ENCODE measurements at places on chromosomes 2 and 18.
A peak's percentile ranks its signal among the peaks of the same experiment; 100 is the strongest.

- no peak for DNase-seq
These were observed 54.6 kb upstream of the TNP1 start for GRCh38 chr2:216914491-216914890.

DNA sequence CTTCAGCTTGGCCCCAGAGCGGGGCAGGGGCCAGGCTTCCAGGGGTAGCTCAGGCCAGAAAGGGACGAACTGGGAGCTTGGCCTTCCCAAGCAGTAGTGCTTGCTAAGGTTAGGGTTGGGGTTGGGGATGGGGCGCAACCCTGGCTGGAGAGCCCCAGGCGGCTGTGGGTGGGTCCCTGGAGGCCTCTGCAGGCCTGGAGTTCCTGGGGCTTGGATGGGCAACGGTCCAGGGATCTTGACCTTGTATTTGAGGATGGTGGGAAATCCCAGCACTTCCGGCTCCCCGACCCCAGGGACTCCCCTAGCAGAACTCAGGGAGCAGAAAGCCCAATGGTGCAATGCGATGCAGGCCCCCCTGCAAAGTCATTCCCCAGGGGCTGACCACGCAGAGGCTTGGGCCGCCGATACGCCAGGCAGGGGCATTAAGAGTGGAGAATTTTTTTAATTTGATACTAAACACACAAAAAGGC lies 12.6 kb upstream of the MLPH start:
- DNase-seq, result no peak

GRCh38 chr18:12882453-12883371 lies 1.3 kb downstream of the PTPN2 start:
- DNase-seq, result no peak

DNA sequence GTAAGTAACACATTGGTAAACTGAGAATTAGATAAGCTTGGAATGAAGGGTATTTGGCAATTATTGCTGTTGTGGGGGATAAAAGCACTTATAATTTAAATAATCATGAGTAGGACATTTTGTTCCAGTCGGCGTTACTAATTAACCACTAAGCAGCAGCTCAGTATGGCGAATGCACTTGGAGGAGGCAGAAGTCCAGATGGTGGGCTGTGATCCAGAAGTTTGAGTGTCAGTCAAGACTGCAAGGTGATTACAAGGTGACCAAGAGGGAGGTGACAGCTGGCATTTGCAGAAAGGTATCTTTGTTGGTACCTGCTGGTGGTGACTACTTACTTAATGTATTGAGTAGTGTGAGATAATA lies 643.6 kb upstream of the FAM98A start:
- DNase-seq, result no peak

- no peak for DNase-seq
These were observed 50.5 kb downstream of the KCNE4 start for GRCh38 chr2:223102450-223102849.

- DNase-seq, result no peak
These were observed 244.8 kb downstream of the XIRP2 start for GRCh38 chr2:167132906-167133555.

DNA sequence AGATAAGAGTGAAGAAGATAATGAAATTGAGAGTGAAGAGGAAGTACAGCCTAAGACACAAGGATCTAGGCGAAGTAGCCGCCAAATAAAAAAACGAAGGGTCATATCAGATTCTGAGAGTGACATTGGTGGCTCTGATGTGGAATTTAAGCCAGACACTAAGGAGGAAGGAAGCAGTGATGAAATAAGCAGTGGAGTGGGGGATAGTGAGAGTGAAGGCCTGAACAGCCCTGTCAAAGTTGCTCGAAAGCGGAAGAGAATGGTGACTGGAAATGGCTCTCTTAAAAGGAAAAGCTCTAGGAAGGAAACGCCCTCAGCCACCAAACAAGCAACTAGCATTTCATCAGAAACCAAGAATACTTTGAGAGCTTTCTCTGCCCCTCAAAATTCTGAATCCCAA lies 15.7 kb downstream of the MSH6 start:
- no peak for DNase-seq

GRCh38 chr2:5985536-5986385 lies 293.6 kb downstream of the SOX11 start:
- no peak for DNase-seq

DNA sequence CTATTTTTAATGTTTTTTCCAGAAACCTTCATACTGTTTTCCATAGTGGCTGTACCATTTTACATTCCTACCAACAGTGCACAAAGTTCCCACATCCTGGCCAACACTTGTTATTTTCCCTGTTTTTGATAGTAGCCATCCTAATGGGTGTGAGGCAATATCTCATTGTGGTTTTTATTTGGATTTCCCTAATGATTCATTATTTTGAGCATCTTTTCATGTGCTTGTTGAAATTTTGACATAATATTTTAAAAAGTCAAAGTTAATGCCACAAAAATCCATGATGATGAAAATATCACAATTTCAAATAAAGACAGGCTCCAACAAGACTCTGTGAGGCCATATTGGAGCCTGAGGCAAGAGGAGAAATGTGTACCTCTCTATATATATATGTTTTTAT lies 50.2 kb downstream of the VWA3B start:
- no peak for DNase-seq

- no peak for DNase-seq
These were observed 26.5 kb downstream of the STEAP3 start for GRCh38 chr2:119249855-119250717.

DNA sequence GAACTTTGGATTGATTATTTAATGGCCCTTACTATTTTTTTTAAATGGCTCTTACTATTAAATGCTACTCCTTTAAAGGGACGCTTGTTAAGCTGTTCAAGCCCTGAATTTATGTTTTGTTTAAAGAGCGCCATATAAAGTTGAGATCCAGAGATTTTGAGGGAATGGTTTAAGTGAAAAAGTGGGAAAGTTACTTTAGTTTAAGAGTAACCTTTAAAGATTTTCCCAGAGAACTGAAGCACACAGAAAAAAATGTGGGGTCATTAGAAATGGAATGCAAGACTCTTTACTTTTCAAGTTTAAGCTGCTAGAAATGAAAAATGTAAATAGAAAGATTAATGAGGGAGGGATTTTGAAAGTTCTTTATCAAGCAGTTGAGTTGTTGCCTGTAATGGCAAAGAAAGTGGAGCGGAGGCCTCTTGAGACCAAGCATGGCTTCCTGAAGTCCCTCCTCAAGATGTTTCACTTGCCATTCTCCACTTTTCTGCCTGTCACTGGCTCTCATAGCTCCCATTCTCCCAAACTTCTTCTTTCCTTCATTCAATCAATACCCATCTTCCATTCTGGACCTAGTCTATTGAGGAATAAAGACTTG lies 93.2 kb downstream of the KCNS3 start:
- no peak for DNase-seq

DNA sequence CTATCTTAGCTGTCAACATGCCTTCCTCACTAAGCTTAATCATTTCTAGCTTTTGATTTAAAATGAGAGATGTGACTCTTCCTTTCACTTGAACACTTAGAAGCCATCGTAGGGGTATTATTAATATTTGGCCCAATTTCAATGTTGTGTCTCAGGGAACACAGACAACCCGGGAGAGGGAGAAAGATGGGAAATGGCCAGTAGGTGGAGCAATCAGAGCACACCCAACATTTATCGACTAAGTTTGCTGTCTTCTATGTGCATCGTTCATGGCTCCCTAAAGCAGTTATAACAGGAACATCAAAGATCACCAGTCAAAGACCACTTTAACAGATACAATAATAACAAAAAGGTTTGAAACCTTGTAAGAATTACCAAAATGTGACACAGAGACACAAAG lies 110.2 kb downstream of the OLA1 start:
- DNase-seq, result no peak

GRCh38 chr2:189698020-189698887 lies 23.8 kb downstream of the ANKAR start:
- DNase-seq, result peak; percentile 64

DNA sequence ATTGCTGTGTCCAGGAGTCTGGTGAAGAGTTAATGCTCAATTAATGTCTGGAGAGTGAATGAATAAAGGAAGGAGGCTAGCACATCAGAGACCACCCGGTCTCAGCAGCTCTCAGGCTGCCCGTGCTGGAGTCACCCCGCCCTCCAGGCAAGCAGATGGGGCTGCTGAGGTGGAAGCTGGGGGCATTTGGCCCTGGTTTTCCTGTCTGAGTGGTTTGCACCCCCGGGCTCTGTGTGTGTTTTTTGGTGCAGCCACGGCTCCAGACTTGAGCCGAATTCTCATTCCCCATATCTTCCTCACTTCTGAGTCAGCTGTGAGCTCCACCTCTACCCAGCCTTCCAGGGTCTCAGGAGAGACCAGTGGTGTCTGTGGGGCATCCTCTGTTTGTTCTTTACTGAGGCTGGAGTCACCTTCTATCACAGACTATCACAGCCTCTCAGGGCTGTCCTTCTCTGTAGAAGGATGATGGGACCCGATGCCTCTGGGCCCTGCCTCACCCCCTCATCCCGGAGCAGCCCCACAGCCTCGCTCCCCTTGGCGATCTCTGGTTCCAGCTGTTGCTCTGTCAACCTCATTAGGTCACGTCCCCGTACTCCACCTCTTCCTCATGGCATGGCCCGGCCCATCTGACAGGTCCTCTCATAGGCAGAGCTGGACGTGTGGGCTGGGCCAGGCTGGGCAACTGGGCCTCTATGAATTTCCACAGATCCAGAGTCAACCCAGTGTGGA lies 60.8 kb downstream of the HS1BP3 start:
- DNase-seq, result no peak

- no peak for DNase-seq
These were observed 148.5 kb downstream of the MGAT5 start for GRCh38 chr2:134402410-134402809.

DNA sequence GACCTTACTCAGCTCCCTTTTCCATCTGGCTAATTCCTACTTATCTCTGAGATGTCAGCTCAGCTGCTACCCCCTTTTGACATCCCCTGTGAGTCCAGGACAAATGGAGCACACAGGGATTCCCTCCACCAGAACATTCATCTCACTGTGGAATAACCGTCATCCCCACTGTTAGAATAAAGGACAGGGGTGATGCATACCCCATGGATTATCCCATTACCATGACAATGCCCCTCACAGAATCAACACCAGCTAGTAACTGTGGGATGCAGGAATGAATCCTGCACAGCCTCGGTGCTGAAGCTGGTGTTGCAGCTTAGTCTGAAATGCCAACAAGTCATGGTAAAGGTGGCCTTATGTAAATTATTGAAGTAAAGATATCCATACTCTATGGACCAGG lies 624.8 kb upstream of the RAB6C start:
- DNase-seq, result no peak

GRCh38 chr2:12663306-12664037 lies 53.3 kb upstream of the TRIB2 start:
- no peak for DNase-seq

- DNase-seq, result no peak
These were observed 12.2 kb upstream of the ARL5A start for GRCh38 chr2:151840216-151841046.

DNA sequence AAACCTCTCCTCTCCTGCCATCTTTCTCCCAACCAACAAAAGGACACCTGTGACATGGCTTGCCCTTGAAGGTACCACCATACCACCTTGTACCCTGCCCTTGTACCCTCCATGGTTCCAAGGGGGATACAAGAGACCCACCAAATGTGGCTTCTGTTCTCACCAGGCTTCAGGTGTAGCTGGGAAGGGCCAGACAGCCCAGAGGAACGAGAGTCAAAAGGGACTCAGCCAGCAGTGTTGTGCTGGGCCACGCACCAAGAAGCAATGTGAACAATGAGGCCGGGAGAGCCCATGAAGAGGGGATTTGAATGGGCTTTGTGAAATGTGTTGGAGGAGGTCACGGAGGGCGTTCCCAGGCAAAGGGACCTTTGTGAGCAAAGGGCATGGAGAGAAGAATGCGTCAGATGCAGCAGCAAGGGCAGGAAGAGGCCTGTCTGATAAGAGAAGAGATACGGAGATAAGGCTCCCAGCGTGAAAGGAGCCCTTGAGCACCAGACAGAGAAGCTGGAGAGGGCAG lies 48.6 kb downstream of the PLB1 start:
- peak; percentile 36 for DNase-seq

DNA sequence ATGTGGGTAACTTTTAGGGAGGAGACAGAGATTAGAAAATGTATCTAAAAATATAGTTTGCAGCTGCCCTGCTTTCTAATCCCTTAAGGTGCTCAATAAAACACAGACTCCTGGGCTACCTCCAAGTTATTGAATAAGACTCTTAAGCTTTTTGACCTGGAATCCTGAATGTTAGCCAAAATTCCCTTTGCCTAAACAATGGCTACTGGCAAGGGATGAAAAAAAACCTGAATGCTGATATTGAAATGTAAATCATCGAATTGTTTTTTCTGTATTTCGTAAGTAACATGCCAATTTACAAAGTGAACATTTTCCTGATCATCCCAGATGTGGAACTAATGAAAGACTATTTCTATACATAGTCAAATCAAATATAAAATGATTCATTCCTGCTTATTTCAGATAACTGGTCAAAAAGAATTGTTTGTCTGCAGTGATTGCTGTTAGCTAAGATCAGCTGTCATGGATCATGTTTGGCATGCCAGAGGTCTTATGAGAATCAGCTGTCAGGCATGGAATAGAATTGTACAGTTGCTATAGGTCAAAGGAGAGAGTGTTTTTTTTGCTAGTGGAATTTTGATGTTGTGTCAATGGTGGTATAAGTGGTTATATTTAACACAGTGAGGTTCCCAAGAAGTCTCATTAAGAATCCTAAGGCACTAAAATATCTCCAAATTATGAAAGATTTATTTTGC lies 363.6 kb upstream of the CWC22 start:
- DNase-seq, result no peak

DNA sequence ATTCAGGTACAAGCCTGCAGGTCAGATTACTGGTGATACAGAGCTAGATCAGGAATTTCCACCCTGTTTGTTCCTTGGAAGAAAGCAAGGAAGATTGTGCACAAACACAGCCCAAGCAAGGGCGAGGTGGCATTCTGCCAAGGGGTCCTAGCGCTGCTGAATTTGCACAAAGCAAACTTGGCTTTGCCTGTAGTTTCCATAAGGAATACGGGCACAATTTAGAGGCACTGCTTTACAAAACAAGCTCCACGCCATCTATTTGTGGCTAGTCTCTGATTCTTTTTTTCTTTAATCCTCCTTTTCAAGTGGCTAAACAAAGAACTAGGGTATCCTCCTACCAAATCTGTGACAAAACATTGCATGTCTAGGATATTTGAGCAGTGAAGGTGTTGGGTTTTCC lies 195.5 kb upstream of the ACVR2A start:
- DNase-seq, result no peak

DNA sequence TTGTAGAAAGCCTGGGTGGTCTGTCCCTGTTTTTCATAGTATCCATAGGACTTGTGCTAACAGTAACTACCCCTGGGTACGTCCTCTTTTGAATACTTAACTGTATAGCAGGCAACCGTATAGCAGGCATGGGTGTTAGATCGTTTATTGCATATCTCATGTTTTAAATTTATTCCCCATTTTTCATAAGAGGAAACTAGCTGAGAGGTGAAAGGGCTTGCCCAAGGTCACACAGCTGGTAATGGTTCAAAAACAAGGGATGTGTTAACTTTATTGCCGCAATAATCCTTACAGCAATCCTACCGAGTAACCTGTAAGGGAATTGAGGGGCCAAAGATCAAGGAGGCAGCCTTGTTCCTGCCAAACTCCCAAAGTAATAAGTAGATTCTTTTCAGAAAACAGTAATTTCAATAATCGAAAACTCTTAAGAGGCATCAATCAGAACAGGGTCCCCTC lies 990 bp upstream of the MGAT4A start:
- no peak for DNase-seq

GRCh38 chr2:11975373-11975772 lies 228.9 kb downstream of the LPIN1 start:
- no peak for DNase-seq
